ENCODE measurements at places on chromosomes 7 and 10.

GRCh38 chr7:71682181-71682580 lies 550.2 kb downstream of the GALNT17 start:
- DNase-seq: no peak

- DNase-seq: no peak
These were observed 9.5 kb downstream of the AKR1E2 start for GRCh38 chr10:4835494-4835918.

DNA sequence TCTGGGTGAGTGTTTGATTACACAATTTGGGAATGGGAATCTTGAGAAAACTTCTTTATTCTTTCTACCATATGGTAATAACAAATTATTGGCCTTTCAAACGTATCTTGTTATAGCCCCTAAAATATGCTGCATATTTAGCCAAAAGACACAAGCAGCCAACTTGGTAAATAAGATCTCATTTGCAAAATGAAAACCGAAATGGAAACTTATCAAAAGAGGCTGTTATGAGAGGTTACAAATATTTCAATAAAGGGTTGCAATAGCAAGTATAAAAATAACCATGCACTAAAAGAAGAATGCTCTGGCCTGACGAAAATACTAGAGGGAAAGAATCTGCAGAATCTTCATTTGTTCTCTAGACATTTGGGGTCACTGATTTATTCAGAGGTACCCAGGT lies 259.5 kb upstream of the LRRN3 start:
- no peak for DNase-seq

DNA sequence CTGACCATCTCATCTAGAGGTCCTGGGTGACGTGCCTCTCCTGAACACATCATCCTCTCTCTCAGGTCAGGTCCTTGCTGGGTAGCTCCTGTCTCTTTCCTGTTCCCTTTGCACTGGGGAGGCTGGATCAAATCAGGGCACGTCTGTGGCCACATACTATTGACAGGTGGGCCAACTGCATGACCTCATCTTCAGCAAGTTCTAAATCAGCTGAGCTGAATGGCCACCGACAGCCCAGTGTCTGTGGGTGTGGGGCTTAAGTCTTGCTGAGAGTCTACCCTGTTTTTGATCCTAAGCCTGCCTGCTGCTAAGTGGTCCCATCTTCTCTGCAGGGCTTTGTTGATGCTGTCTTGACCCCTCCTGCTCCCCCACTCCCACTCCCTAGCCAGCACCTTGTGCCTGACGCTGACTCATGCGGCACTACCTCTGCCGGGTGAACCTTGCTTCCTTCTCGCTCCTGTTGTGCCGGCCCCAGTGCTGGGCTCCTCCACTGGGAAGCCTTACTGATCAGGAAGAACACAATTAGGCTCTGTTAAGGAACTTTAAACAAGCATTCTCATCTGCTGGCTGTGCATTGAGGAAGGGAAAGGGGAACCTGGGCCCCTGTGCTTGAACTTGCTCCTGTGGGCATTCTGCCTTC lies 440.4 kb downstream of the PLXNA4 start:
- DNase-seq: no peak

DNA sequence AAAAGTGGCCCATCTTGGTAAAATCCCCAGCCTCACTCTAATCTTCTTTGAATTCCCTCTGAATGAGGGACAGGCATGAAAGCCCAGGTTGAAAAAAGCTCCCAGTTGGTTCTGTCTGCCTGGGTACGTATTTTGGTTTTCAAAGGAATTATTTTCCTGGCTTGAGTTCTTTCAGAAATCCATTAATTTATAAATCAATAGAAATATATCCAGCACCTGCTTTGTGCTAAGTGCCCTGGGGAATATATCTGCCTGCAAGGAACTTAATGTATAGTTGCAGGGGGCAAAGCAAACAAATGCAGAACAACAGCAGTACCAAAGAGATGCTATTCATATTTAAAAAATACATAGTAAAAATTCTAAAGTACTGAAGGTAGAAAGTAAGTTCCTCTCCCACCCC lies 362.7 kb downstream of the REEP3 start:
- no peak for DNase-seq
